ENCODE measurements at places on chromosomes 5 and 9. TPM values are rescaled to one million over a fixed set of nuclear protein-coding genes. Genes with fewer than 3 reads are reported as not detected.

- no peak for DNase-seq
Observed at GRCh38 chr5:135214897-135215616, 181.0 kb upstream of the PITX1 start.

- no peak for DNase-seq
Observed at GRCh38 chr5:80793354-80793753, 138.6 kb upstream of the DHFR start.

- DNase-seq: no peak
Observed at GRCh38 chr9:133704711-133705181, 33.4 kb downstream of the SARDH start.

DNA sequence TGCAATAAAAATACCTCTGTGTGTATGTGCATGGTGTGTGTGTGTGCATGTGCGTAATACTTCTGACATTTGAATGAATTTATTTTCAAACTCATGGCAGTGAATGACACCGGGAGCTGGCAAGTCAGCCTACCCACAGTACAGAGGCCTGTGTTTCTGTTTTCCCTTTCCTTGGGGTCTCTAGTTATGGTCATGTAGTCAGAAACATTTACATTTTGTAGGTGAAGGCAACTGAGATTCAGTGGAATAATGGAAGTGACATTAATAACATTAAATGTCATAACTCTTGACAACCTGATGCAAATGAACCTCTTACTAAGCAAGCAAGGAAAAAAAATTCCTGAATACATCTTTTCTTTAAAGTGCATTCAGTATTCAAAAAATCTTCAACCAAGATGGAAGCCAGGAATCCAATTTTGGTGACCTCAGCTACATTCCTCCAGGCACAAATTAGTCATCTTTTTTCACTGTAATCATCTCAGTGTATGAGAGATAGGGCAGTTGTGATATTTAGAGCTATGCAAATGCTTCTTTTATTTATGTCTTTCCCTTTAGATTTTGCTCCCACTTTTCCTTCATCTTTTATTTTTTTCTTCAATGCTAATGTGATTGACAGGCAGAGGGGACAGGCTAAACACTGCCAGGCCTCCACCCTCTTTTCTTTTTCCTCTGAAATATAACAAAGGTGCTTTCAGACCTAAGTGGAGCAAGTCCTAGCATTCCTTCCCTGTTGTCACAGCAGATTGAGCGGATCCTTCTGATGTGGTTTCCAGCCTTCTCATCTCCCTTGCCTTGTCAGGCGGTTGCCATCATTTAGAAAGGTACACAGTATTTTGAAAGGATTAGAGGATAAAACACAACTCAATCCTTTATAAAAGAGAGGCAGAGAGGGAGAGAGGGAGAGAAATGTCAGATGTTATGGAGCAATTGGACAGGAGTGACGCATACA, 569.8 kb upstream of the ADAMTS16 start:
- no peak for DNase-seq

GRCh38 chr5:55316837-55317236, 9.0 kb downstream of the MTREX start:
- no peak for DNase-seq

GRCh38 chr5:158611581-158611980, 488.1 kb downstream of the EBF1 start:
- DNase-seq: no peak

GRCh38 chr5:154732212-154732611, 23.0 kb upstream of the LARP1 start:
- DNase-seq: no peak

GRCh38 chr5:71699233-71699632, 19.8 kb upstream of the CARTPT start:
- DNase-seq: no peak

DNA sequence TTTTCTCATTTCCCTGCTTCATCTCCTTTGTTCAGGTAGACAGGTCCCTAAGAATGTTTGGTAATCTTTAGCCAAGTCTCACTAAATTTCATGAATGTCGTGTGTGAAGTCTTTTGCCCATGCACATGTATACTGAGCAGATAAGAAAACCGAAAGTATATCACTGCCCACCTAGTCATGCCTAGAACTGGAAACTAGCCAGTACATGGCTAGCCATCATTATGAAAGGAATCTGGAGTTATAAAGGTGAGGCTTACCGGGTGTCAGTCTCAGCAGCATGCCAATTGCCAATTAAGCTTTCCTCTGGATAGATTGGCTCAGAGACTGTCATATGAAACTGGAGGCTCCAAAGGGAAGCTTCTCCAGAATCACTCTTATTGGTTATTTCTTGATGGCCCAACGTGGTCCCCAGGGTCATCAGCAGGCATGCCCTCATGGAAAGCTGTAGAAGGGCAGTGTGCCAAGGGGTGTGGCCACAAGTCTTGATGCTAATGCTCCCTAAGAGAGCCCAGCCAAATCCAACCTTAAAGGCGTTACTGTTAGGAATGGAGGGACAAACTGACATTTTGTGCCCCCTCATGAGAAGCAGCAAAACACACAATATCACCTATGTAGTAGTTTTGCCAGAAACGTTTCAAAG, 307.3 kb upstream of the PIK3R1 start:
- DNase-seq: peak; percentile 1

DNA sequence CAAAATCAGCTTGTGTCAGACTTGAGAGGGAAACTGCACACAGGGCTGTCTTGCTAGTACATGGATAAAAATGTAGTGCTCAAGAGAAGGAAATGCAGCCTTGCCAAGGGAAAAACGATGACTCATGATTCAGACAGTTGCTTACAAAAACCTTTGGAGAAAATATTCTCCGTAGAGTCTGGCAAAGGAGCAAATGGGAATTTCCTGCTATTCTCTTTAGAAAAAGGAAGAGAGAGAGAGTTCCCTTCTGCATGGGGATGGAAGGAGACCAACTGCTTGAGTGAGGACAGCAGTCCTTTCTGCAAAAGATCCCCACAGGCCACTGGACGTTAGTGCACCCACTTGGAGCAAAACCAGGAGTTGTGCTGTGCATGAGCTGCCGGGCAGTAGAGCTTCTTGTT, 7.6 kb downstream of the IFNB1 start:
- DNase-seq: peak; percentile 52

GRCh38 chr9:7033076-7034045, 275.6 kb downstream of the KDM4C start:
- DNase-seq: no peak

GRCh38 chr5:170597109-170597751, 93.4 kb downstream of the KCNIP1 start:
- DNase-seq: peak; percentile 14

DNA sequence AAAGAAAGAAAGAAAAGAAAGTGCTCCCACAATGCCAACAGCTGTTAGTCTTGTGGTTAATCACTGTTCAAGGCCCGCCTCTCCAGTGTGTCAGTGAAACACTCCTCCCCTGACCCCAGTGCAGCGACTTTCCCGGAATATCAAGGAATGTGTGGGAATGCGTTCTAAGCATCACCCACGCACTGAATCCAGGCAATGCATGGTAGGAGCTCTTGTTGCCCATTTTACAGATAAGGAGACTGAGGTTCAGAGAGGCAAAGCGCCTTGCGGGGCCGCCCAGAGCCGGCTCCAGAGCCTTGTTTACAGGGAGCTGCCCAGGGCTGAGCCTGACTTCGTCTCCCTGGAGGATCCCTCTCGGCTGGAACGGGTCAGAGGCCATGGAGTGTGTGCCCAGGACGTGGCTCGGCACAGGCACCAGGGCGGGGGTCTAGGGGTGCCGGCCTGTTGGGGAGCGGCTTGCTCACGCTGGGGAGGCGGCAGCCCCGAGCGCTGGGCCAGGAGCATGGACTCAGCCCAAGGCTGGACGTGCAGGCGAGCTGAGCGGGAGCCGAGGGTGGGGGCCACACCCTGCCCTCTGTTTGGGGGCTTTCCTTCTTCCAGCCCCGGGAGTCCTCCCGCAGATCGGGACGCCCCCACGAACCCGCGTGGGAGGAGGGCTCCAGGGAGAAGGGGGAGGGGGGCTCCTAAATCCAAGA, 823 bp downstream of the ST6GALNAC6 start:
- peak; percentile 47 for DNase-seq

DNA sequence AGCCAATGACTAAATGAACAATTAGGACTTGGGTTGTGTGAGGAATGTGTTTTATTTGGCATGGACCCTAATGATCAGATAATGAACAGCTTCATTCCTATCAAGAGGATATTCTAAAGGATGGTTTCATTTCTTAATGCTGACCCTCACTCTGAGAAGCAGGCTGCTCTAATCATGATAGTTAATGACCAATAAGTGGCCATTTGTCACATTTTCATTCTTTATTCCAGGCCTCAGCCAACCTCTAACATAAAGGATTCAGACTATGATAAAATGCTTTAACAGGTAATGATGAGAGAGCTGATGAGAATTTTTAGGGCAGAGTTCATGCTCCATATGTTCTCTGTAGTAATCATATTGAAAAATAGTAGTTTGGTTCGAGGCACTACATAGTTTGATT, 301.5 kb upstream of the ARRDC3 start:
- DNase-seq: no peak

GRCh38 chr5:53543401-53543800, 17.0 kb upstream of the NDUFS4 start:
- DNase-seq: no peak

- DNase-seq: peak; percentile 83
Observed at GRCh38 chr5:39547553-39548154, 122.9 kb upstream of the DAB2 start.

DNA sequence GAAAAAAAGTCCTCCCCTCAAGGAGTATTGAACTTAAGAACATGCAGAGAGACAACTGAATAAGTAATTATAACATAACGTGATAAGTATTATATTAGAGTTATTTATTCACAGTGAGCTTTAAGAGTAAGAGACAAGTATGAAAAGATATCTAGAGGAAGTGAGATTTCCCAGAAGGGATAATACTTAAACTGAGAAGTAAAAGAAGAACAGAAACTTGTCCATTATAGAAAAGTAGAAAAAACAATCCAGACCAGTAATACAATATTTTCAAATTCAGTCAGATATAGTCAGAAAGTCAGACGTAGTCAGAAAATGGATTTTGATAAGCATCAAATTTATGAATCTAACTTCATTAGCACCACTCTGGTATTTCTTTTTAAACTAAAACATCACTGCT, 613.0 kb upstream of the CCNG1 start:
- DNase-seq: no peak

GRCh38 chr5:116765441-116765840, 190.8 kb upstream of the SEMA6A start:
- DNase-seq: peak; percentile 51

DNA sequence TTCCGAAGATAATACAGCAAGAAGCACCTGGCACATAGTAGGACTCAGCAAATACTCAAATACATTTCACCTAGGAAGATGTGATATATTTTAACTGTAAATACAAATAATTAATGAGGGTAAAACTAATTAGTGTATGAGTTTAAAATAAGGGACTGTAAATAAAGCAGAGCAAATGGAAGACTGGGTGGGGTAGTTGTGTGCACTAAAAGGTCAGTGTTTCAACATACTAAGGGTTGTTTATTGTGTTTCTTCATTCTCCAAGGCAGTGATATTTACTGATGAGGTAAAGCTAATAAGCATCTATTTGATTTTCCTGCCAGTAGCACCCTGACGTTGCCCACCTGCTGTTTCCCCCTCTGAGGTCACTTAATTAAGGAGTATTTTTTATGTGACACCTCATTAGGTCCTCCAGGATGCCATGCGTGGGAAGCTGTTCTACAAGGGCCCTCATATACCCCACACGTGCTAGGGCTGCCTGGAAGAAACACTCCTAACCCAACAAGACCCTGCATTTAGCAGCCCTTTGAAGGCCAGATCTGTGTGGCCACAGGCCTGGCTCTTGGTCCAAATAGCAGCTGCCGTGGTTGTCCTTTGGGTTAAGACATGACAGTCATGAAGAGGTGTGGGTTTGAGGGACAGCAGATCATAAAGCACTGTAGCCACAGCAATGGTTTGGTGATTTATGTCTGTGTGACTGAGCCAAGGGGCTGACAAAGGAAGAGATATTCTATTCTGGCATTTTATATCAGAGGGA, 97.5 kb upstream of the RPS23 start:
- no peak for DNase-seq

DNA sequence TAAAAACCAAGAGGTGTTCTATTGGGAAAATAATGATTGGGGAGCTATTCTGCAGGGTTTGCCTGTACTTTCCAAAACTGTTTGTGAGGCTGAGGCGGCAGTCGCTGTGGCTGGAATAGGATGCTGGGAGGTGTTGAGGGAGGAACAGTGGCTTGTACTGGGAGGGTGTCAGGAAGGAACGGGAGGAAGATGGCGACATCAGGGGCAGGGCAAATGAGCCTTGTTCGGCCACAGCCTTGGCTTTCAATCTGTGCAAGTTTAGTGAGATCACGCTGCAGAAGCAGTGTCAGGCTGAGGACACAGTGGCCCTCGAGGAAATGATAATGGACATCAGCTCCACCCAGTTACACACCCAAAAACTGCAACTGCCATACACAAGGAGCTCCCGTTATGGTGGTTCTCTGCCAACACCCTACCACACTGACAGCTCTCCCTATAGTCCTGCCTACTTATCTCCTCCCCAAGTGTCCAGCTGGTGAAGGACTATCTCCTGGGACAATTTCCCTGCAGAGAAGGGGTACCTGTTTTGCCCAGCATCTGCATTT, 27.3 kb downstream of the KIF2A start:
- no peak for DNase-seq

DNA sequence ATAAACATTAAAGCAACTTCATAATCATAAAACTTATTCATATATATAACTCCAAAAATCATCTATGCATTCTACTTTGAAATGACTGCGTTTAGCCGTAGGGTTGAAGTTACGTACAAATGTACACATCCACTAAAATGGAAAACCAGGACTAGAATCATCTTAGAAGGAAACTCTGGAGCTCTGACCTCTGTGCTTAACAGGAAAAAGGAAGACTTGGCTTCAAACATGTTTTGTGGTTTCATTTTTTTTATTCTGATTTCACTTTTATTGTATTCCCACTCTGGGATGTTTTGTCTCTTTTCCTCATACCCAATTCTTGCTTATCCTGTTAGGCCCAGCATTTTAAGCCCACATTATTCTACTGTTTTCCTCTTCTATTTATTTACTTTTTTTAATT, 44.9 kb downstream of the GRAMD2B start:
- DNase-seq: no peak

GRCh38 chr9:131270171-131271015, 5.9 kb downstream of the FAM78A start:
- no peak for DNase-seq

GRCh38 chr9:89563571-89564345, 41.1 kb upstream of the GADD45G start:
- no peak for DNase-seq

CER1 gene
- total RNA-seq: 28.8 TPM

CHMP5 gene
- total RNA-seq: 74.6 TPM

TMEM215 gene
- not detected for total RNA-seq

AFAP1L1 gene
- total RNA-seq: 0.21 TPM

GPR150 gene
- 0.13 TPM for total RNA-seq

GHR gene
- total RNA-seq: not detected

TAF11L10 gene
- 1.4 TPM for total RNA-seq

SPATA31E1 gene
- not detected for total RNA-seq

FGF1 gene
- total RNA-seq: 0.71 TPM

N4BP3 gene
- 0.73 TPM for total RNA-seq

INSL4 gene
- total RNA-seq: not detected

SLCO6A1 gene
- not detected for total RNA-seq

CCDC69 gene
- total RNA-seq: 0.52 TPM

EIF4EBP3 gene
- 7.6 TPM for total RNA-seq

DNAI1 gene
- not detected for total RNA-seq

SLC6A3 gene
- total RNA-seq: not detected

FCN1 gene
- not detected for total RNA-seq

C8G gene
- 0.75 TPM for total RNA-seq

CACFD1 gene
- 7.8 TPM for total RNA-seq
